ENCODE measurements at places on chromosomes 7 and 10.

DNA sequence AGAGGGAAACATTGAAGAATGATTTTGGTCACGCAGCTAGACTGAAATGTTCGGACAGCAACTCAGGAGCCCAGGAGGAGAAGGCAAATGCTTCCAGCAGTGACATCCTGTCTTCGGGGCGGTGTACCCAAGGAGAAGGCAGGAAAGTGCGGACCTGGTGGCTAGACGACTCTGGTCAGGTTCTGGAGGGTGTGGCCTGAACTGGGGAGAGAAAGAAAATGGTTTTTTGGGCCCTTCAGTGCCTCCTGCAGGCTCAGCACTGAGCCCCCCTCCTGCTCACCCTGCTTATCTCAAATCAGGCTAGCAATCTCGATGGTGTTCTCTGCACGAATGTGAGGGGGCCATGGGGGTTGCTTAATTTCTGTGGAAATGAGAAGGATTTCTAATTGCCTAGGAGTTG, 26.7 kb upstream of the TARP start:
- DNase-seq: no peak

DNA sequence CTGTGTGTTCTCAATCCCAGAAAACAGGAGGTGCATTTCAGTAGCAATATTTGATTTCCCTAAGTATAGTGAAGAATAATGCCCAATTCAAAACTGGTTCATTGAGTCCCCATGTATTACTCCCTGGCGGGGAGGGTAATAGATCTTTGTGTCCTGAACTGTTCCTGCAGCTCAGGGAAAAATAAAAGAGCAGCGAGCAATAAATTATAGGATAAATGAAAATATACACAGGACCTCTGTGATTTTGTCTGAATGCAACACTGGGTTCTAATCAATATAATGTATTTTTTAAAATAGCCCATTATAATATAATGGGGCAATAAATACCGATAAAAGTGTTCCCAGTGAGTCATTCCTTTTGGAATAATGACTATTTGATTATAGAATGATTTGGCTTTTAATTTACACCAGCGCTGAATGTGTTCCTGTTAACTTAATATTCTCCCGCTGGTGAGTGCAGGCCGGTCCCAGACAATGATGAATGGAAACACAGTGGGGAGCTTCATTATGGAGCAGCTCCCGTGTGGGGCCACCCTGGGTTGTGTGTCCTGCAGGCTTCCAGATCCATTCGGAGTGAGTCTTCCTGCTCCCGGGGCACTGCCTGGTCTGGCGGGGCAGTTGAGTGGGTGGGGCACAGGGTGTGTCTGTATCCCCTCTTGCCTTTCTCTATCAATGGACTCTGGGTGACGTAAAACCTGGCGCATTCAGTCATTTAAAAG, 263.1 kb downstream of the ACTR3B start:
- DNase-seq: no peak

- no peak for DNase-seq
These were observed 568.7 kb upstream of the MGMT start for GRCh38 chr10:128898133-128898915.

- DNase-seq: no peak
These were observed 22.9 kb downstream of the MCM10 start for GRCh38 chr10:13184276-13184675.

DNA sequence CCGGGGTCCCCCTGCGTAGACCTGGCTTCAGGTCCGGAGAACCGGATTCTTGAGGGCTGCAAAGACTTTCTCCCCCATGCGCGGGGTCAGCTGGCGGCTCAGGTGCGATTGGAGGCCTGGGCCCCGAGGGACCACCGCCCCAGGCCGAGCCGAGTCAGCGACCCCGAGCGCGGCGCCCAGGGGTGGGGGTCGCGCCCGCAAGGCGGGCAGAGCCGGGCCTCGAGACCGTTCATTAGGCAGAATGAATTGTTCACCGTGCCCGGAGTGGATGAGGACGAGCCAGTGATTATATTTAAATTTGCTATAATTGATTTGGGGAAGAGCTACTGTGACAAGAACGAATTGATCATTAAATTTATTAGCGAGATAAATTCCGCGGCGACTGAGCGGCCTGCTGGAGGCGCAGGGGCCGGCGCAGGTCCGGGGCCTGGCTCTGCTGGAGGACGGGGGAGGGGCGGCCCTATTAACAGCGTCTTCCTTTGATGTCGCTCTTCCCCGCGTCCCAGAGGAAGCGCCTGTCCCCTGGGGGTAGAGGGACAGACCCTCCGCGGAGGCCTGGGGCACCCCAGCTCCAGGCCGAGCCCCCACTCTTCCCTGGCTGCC, 7.5 kb downstream of the MNX1 start:
- DNase-seq: no peak

- DNase-seq: no peak
These were observed 481.0 kb upstream of the SEMA3A start for GRCh38 chr7:84675633-84676034.

GRCh38 chr7:17274551-17275245, 23.8 kb upstream of the AHR start:
- no peak for DNase-seq

GRCh38 chr10:100790761-100791208, 45.4 kb downstream of the PAX2 start:
- DNase-seq: no peak

- no peak for DNase-seq
These were observed 6.1 kb downstream of the BICC1 start for GRCh38 chr10:58518775-58519174.
